ENCODE measurements at places on chromosomes 3 and 15. TPM values are rescaled to one million over a fixed set of nuclear protein-coding genes. Genes with fewer than 3 reads are reported as not detected.
A peak's percentile ranks its signal among the peaks of the same experiment; 100 is the strongest.

- H3K36me3 ChIP-seq, result no peaks in the 10 kb centered on the region
- H3K27ac ChIP-seq, result no peak overlapping the region
- H3K27me3 ChIP-seq, result no peaks in the 10 kb centered on the region
- H3K4me3 ChIP-seq, result no peak overlapping the region
- H3K4me1 ChIP-seq, result no peaks in the 10 kb centered on the region
Measured at GRCh38 chr15:37682304-37682703, 252.1 kb upstream of the TMCO5A start.

The NR2F2 gene
- 3.9 TPM for polyA plus RNA-seq

DNA sequence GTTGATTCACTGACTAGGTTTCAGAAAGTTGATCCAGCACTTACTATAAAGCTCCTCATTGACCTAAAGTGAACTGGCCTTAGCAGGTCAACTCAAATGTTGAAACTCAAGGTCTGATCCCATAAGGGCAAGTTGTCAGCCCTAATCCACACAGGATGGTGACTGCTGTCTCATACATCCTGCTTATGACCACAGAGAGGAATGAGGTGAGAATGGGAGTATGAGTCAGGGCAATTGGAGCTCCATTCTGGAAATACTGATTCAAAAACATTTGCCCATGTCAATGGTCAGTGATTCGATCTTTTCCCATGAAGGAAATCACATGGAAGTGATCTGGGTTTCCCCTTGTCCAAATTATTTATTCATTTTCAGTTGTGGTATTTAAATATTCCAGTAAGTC, 78.7 kb downstream of the ZNF385D start:
- no peak for DNase-seq
- H3K4me3 ChIP-seq, result no peak overlapping the region
- H3K36me3 ChIP-seq, result no peaks in the 10 kb centered on the region

- H3K27me3 ChIP-seq, result no peaks in the 10 kb centered on the region
- no peaks in the 10 kb centered on the region for H3K36me3 ChIP-seq
- H3K27ac ChIP-seq, result peak overlapping the region; percentile 80
- DNase-seq, result no peak
- H3K4me1 ChIP-seq, result no peaks in the 10 kb centered on the region
Measured at GRCh38 chr15:60408463-60408981, 10.7 kb upstream of the ANXA2 start.

DNA sequence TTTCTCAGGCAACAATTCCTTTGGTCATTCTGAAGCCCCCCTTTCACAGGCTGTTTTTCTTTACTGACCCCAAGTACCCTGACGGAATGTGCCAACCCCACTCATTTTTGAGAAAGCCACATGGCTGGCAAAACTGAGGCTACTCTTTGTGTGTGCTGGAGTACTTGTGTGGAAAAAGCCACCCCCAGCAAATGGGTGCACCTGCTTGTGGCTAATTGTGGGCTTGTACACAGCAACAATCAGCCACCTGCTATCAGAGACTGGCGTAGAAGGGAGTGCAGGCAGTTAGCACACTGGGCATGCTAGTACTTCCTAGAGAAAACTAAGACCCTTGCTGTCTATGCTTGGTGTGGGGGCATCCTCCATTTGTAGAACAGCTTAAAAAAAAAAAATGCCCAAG, 110.1 kb upstream of the LMOD3 start:
- DNase-seq, result no peak
- no peak overlapping the region for H3K4me3 ChIP-seq
- peak overlapping the region; percentile 27 for H3K27ac ChIP-seq
- H3K27me3 ChIP-seq, result no peaks in the 10 kb centered on the region
- no peaks in the 10 kb centered on the region for H3K4me1 ChIP-seq

DNA sequence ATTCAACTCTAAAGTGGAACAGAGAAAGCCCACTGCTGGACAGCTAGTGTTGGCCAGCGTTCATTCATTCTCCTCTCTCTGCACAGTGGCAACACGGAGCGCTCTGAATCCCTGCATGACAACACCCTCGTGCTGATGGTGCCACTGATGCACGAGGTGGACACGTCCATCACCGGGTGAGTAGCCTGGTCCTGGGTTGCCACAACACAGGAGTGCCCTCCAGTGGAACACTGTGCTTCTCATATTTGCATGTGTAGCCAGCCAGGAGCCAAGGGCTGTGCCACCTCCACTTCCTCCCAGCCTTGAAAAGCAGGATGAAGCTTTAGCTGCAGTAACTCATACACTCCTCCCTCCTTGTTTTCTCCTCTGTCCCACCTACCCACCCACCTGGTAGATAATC, 120.0 kb upstream of the CTDSPL start:
- H3K27ac ChIP-seq, result no peak overlapping the region
- no peaks in the 10 kb centered on the region for H3K4me1 ChIP-seq
- H3K36me3 ChIP-seq, result no peaks in the 10 kb centered on the region
- H3K27me3 ChIP-seq, result no peaks in the 10 kb centered on the region
- no peak overlapping the region for H3K4me3 ChIP-seq

The GATA2 gene
- 5.5 TPM for polyA plus RNA-seq

DNA sequence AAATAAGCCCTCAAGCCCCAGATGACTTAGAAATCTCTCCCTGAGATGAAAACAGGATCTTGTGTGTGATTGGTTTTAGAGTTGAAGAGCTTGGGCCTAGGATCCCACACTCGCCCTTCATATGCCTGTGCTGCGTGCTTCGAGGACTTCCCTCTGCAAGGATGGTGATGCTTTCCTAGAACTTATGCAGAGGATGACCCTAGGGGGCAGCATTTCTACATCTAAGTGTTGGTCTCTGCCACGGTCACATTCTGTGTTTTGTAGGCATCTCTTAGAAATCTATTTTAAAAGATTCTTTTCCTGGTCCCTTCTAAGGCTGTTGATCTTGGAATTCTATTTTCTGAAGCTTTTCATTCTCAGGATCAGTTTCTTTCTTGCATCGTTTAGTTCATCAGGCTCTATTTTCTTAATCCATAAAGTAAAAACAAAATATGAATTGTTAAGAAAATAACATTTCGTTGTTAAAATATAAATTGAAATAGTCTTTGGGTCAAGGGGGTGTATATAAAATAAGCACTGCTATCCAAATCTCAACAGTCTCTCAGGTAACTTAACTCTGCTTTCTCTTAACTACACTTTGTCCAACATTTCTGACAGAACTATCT, 45.7 kb downstream of the WDR76 start:
- no peaks in the 10 kb centered on the region for H3K4me1 ChIP-seq
- H3K4me3 ChIP-seq, result no peak overlapping the region
- peak; percentile 62 for DNase-seq
- peaks cover 55% of the 10 kb centered on the region for H3K36me3 ChIP-seq

DNA sequence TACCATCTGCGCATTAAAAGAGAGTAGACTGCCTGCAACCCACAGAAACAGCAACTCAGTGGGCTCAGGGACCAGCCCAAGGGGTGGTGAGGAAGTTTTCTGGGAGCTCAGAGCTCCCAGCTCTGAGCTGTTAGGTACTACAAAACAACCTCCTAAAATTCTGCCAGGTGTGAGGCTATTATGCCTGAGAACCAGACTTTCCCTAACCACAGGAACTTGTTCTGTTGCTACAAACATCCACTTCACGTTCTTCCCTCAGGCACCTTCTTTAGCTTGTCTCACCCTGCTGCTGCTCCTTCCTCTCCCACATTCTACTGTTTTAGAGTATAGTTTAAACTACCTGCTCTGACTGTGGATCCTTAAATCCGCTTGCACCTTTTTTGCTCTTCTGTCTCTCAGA, 399.4 kb downstream of the ROBO1 start:
- H3K4me3 ChIP-seq, result no peak overlapping the region
- no peak for DNase-seq
- no peaks in the 10 kb centered on the region for H3K36me3 ChIP-seq
- H3K4me1 ChIP-seq, result peaks cover 11% of the 10 kb centered on the region

DNA sequence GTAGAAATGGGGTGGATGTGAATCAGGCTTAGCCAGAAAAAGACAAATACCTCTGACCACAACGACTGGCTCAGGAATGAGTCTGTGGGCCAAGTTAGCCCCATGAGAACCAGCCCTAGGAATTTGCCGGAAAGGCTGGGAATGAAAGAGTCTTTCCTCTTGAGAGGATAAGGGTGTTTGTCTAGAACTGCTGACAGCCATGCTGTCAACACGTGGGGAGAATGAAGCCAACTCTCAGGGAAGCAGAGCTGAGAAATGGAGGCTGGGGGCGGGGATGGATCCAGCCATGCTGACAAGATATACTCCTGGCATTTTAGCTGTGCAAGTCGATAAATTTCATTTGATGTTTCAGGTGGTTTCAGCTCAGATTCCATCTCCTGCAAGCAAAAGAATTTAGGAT, 10.6 kb upstream of the SLC6A1 start:
- H3K36me3 ChIP-seq, result no peaks in the 10 kb centered on the region
- DNase-seq, result no peak
- no peaks in the 10 kb centered on the region for H3K4me1 ChIP-seq
- no peaks in the 10 kb centered on the region for H3K27me3 ChIP-seq

- H3K36me3 ChIP-seq, result no peaks in the 10 kb centered on the region
- H3K4me1 ChIP-seq, result peaks cover 9% of the 10 kb centered on the region
- H3K27me3 ChIP-seq, result no peaks in the 10 kb centered on the region
- no peak overlapping the region for H3K4me3 ChIP-seq
- no peak overlapping the region for H3K27ac ChIP-seq
- peak; percentile 30 for DNase-seq
Measured at GRCh38 chr15:69132977-69133861, 27.2 kb upstream of the GLCE start.

The FSTL1 gene
- 329 TPM for polyA plus RNA-seq

GRCh38 chr3:26592451-26592850, 30.1 kb upstream of the LRRC3B start:
- no peaks in the 10 kb centered on the region for H3K4me1 ChIP-seq
- no peak overlapping the region for H3K4me3 ChIP-seq
- no peak for DNase-seq

- H3K36me3 ChIP-seq, result no peaks in the 10 kb centered on the region
- H3K4me1 ChIP-seq, result peaks cover 10% of the 10 kb centered on the region
- peaks cover 93% of the 10 kb centered on the region for H3K27me3 ChIP-seq
- peak; percentile 67 for DNase-seq
- H3K4me3 ChIP-seq, result peak overlapping the region; percentile 48
- H3K27ac ChIP-seq, result no peak overlapping the region
Measured at GRCh38 chr15:52789601-52790168, 451 bp downstream of the ONECUT1 start.

The CCR9 gene
- not detected for polyA plus RNA-seq

GRCh38 chr3:164095279-164095678, 983.0 kb downstream of the SI start:
- H3K27me3 ChIP-seq, result no peaks in the 10 kb centered on the region
- no peaks in the 10 kb centered on the region for H3K36me3 ChIP-seq
- H3K4me1 ChIP-seq, result no peaks in the 10 kb centered on the region
- H3K27ac ChIP-seq, result no peak overlapping the region

The DTX3L gene
- 2.6 TPM for polyA plus RNA-seq

The SH3GL3 gene
- not detected for polyA plus RNA-seq

The A4GNT gene
- not detected for polyA plus RNA-seq

GRCh38 chr3:194181612-194182529, 45.9 kb downstream of the HES1 start:
- peaks cover under 1% of the 10 kb centered on the region for H3K4me1 ChIP-seq
- H3K36me3 ChIP-seq, result no peaks in the 10 kb centered on the region
- DNase-seq, result no peak
- no peak overlapping the region for H3K4me3 ChIP-seq

GRCh38 chr15:69792823-69793222, 304.9 kb downstream of the TLE3 start:
- H3K27ac ChIP-seq, result no peak overlapping the region
- H3K36me3 ChIP-seq, result no peaks in the 10 kb centered on the region
- DNase-seq, result no peak
- H3K4me1 ChIP-seq, result peaks cover 3% of the 10 kb centered on the region
- H3K4me3 ChIP-seq, result no peak overlapping the region

- no peaks in the 10 kb centered on the region for H3K27me3 ChIP-seq
- H3K36me3 ChIP-seq, result no peaks in the 10 kb centered on the region
- no peaks in the 10 kb centered on the region for H3K4me1 ChIP-seq
- no peak overlapping the region for H3K4me3 ChIP-seq
- H3K27ac ChIP-seq, result no peak overlapping the region
Measured at GRCh38 chr3:53189276-53189675, 28.3 kb downstream of the PRKCD start.

- H3K27me3 ChIP-seq, result peaks cover 10% of the 10 kb centered on the region
- DNase-seq, result no peak
- H3K4me3 ChIP-seq, result no peak overlapping the region
- no peak overlapping the region for H3K27ac ChIP-seq
Measured at GRCh38 chr15:59933607-59934006, 70.5 kb upstream of the FOXB1 start.

The COLQ gene
- polyA plus RNA-seq, result 1.9 TPM

- H3K4me3 ChIP-seq, result no peak overlapping the region
- H3K27me3 ChIP-seq, result peaks cover 20% of the 10 kb centered on the region
- H3K36me3 ChIP-seq, result no peaks in the 10 kb centered on the region
Measured at GRCh38 chr3:195017151-195017550, 253.8 kb downstream of the XXYLT1 start.

Data from SK-N-SH (cell line).